ENCODE measurements at places on chromosomes 1 and 21. TPM values are rescaled to one million over a fixed set of nuclear protein-coding genes. Genes with fewer than 3 reads are reported as not detected.

Gene DIRAS3
- 2.1 TPM for total RNA-seq

Gene C1orf87
- total RNA-seq = 4.4 TPM

Gene MPZ
- total RNA-seq = 2.3 TPM

Gene FAM163A
- total RNA-seq = not detected

Gene FMO4
- 4.0 TPM for total RNA-seq

Gene OVAAL
- total RNA-seq = not detected

Gene UBE2J2
- 88.0 TPM for total RNA-seq

Gene SLC27A3
- total RNA-seq = 138 TPM

Gene PPCS
- total RNA-seq = 95.3 TPM

DNA sequence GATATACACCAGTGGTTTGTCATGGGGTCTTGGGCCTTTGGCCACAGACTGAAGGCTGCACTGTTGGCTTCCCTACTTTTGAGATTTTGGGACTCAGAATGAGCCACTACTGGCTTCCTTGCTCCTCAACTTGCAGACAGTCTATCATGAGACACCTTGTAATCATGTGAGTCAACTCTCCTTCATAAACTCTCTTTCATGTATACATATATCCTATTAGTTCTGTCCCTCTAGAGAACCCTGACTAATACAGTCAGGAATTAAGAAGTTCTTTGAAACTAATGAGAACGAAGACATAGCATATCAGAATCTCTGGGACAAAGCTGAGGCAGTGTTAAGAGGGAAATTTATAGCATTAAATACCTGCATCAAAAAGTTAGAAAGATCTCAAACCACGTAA lies 110.8 kb downstream of the SLC5A9 start:
- no peak for DNase-seq

DNA sequence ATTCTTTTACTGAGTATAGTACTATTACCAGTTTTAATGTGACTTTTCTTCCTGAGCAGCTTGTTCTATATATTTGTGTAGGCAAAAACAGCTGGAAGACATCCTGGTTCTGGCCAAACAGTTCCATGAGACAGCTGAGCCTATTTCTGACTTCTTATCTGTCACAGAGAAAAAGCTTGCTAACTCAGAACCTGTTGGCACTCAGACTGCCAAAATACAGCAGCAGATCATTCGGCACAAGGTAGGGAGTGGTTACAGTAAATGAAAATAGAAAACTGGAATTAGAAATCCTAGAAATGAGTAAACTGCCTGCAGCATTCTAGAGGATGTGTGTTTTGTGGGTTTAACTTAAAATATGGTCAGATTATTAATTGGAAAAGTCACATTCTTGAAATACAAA lies 64.1 kb upstream of the BMP8A start:
- DNase-seq = no peak

DNA sequence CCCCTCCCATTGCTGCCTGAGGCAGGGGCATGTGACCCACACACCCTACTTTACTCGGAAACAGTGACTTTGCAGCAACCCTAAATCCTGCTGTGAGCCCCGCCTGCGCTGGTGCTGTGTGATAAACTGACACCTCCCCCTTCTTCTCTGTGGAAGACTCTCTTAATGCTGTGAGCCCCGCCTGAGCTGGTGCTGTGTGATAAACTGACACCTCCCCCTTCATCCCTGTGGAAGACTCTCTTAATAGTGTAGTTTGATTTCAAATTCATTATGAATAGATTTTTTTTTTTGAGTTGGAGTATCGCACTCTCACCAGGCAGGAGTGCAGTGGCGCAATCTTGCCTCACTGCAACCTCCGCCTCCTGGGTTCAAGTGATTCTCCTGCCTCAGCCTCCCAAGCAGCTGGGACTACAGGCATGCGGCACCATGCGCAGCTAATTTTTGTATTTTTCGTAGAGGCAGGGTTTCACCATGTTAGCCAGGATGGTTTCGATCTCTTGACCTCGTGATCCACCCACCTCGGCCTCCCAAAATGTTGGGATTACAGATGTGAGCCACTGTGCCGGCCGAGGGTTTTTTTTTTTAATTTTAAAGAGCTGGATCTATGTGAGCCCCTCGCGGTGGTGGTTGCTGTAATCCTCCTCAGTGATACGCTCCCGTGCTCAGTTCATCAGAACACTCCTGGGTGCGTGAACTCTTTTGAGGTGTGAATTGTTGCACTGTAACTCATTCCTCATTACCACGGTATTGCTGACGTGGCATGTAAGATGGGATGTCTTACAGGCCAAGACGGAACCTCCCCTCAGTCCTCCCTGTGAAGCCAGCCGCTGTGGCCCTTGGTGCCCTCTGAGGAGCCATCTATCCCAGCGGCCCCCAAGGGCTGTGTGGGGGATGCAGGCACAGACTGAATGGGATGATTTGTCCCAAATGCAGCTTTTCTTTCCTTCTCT lies 60.3 kb downstream of the GALNT2 start:
- no peak for DNase-seq

DNA sequence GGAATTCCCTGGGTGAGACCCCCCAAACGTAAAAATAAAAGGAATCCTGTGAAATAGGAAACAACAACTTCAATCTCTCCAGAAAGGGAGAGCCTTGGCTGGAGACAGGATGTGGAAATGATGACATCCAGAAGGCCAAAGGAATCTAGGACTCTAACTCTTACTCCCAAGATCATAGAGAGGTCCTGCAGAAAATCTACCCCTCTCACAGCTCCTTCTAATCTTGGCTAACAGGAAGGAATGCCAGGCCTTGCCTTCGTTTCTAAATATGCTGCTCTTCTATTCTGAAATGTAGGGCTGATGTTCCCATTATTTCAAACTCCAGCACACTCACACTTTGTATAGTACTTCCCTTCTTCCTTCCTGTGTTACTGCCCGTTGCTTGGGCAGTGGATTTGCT lies 40.7 kb downstream of the ARHGEF11 start:
- no peak for DNase-seq

DNA sequence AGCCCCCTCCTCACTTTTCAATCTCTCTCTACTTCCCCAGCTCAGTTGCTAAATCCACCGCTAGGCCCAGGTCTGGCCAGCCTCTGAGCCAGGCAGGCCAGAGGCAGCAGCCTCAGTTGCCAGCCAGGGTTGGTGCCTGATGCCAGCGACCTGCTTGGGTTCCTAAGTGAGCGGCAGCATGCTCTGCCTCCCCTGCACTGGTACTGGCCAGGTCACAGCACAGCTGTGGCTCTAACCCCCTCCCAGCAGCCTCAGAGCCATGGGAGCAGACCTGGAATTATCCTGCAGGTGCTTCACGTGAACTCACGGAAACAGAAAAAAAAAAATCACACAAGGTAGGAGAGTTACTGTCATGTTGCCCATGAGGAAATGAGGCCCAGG lies 82.5 kb upstream of the ATF3 start:
- no peak for DNase-seq

- DNase-seq = no peak
Measured at GRCh38 chr1:177960939-177961622, 8.8 kb downstream of the SEC16B start.

GRCh38 chr1:93681101-93681988 lies at the start of gene BCAR3:
TSS of gene BCAR3 (minus strand) at chr1:93681837. CDS start at chr1:93674930, 6,907 bp downstream.
- DNase-seq = peak; percentile 72

- no peak for DNase-seq
Measured at GRCh38 chr1:8825985-8826481, 8.6 kb upstream of the RERE start.

DNA sequence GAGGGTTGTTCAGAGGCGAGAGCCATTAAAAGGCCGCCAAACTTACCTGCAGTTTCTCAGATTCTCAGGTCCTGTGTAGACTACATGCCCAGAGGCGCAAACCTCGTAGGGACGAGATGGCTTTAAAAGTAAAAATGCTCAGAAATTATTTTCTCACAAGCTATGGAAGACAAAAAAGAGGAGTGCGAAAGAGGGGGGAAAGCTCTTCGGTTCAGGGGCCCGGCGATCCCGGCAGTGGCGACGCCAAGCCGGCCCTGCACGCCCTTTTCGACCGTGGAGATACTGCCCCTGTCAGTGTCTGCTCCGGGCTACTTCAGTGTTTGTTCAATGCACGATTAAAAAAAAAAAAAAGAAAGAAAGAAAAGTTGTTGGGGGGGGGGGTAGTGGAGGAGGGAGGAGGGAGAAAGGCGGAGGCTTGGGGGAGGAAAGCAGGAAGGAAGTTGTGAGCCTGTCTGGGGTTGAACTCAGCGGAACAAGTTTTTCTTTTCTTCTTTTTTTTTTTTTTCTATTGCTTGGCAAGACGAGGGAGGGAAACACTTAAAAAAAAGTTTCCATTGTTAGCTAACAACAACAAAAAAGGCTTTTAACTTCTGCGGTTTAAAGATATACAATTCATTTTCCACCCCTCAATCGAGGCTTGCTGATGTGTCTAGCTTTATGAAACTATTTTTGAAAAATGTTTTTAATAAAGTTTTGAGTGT lies at the start of gene ITPKB:
ITPKB (minus strand) TSS at position 288 of the 701 bp plus-strand sequence. CDS start 1,824 bp downstream, outside the sequence.
- DNase-seq = peak; percentile 68

DNA sequence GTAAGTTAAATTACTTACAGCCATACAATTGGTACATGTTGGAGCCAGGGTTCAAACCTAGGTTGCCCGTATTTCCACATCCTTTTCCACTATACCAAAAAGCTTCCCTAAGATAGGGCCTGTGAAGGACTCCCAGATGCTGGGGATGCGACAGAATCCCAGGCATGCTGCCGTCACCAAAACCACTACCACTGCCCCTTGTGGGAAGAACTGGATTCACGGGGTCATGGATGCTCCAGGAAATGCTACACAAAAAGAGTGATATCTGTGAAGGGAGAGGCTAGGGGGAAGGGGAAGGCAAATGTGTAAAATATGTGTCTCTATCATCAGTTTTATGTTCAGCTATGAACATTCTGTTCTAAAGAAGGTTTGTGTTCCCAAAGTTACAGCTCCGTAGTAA lies 133.9 kb upstream of the IVNS1ABP start:
- DNase-seq = no peak
